ENCODE measurements at places on chromosomes 1 and 21.

DNA sequence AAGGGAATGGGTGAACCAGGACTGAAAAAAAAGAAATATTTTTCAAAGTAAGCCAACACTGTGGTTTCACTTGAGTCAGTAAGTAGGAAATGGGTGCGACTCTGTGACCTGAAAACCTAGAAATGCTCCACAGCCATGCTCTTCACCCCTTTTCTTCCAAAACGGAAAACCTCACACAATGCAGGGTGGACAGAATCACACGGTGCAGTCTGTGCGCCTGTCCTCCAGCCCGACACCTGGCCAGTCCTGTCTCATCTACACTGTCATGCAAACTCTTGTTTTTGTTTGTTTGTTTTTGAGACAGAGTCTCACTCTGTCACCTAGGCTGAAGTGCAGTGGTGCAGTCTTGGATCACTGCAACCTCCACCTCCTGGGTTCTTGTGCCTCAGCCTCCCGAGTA lies 53.3 kb downstream of the B3GALT5 start:
- DNase-seq = no peak

DNA sequence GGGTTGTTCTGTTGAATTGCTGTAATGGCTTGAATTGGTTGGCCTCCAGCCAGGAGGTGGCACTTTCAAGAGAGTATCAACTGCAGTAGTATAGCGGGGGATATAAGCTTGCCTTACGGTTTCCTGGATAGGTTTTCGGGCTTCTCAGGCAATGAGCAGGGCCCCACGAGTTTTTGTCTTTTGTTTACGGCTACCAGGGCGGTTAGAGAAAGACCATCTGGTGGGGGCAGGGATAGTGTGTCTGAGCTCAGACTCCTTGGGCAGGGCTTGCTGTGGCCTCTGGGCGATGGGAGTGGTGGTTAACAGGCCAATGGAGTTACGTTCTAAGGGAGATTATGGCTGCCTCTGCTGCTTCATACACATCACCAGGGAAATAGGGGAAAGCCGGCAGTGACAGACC lies 62.8 kb downstream of the DTL start:
- DNase-seq = no peak

DNA sequence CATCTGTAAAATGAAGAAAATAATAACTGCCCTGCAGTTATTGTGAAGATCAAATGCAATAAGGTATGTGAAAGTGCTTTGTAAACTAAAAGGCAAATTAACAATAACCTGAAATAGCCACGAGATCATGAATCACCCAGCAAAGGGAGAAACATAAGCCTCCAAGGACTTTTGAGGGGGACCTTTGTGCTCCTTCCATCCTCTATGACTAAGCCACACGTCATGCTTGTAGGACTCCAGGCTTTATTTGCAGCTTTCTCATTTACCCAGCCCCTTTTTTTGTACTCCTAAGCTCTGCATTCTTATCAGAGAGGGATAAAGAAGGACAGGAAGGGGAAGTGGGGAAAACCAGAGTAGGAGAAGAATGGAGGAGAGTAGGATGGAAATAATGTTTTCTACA lies 115.1 kb downstream of the PROX1 start:
- no peak for DNase-seq

GRCh38 chr1:203519053-203519840 lies 25.3 kb downstream of the OPTC start:
- no peak for DNase-seq

DNA sequence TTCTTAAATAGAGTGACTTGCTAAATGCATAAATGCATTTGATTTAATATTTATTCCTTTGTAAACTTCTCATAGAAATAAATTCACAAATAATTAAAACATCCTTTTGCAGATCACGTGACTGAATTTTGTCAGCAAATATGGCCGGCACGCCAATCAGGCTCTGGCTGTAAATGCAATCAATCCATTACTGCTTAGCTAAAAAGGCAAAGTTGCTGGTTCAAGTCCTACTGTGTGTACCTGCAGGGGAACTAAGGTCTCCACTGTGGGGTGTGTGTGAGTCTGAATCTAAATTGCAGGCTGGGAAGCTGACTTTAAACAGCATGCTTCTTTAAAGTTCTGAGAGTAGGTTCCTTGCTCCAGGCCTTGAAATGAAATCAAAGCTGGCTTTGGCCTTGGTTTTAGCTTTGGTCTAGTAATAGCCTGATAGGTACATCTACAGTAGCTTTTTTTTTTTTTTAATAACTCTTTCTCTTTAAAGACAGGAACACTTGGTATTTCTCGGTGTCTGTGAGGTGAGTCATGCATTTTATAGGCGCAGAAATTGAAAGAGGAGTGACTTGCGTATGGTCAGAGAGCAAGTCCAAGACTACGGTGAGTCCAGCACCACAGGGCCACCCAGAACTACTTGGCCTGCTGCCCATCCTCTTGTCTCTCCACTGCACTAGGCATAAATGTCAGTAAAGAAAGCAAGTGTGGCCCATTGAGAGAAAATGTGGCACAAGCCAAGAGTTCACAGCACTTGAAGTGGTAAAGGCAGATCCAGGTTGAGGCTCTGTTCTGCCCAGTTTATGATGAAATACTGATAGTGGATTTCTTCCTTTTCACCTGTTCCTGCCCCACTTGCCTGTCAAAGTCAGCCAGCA lies 36.2 kb upstream of the LYST start:
- no peak for DNase-seq

- DNase-seq = no peak
Measured at GRCh38 chr1:98651116-98651632, 10.3 kb upstream of the SNX7 start.

GRCh38 chr1:197738927-197739326 lies 36.4 kb downstream of the DENND1B start:
- DNase-seq = no peak

DNA sequence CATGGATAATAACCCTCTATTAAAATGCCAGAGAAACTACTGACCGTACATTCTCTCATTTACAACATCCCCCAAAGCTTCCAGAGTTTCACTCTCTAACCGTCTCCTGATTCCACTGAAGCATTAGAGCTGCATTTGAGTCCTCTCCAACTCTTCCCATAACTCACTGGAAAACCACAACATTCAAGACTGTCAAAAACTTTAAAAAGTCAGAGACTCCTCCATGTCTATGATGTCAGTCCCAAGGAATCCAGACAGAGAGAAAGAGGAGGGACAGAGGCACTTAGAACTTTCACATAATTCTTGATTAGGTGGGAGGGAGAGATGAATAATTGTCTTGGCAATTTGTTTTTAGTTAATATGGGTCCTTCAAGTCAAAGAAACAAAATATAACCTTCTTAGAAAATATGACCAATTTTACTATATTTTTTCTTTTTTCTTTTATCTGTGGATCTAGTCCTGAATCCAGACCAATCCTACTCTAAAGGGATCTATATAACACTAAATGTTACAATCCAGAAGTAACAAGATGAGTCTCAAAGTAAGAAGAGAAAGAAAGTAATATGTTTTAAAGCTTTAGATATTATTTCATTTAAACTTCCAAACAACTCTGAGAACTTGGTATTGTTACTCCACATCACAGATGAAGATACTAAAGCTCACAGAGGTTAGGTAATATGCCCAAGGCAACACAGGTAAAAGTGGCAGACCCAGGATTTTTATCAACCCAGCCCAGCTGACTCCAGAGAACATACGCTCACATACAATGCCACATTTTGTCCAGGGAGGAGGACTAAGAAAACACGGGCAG lies 23.8 kb downstream of the OTUD7B start:
- no peak for DNase-seq

DNA sequence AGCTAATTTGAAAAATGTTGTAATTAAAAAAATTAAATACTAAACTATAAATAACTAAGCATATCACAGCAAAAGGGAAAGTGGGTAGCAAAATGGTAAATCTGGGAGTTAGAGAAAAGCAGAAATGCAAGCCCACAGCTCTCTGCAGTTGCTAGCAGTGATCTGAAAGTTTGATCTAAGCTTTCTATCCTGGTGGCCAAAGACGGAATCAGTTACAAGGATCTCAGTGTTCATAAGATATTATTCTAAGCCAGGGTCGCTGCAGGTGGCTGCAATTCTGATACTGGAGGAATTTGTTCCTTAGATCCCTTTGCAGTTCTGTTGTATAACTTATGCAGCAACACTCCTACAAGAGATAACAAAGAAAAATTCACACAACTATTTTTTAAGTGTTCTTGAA lies 363.7 kb downstream of the SETD4 start:
- DNase-seq = no peak

DNA sequence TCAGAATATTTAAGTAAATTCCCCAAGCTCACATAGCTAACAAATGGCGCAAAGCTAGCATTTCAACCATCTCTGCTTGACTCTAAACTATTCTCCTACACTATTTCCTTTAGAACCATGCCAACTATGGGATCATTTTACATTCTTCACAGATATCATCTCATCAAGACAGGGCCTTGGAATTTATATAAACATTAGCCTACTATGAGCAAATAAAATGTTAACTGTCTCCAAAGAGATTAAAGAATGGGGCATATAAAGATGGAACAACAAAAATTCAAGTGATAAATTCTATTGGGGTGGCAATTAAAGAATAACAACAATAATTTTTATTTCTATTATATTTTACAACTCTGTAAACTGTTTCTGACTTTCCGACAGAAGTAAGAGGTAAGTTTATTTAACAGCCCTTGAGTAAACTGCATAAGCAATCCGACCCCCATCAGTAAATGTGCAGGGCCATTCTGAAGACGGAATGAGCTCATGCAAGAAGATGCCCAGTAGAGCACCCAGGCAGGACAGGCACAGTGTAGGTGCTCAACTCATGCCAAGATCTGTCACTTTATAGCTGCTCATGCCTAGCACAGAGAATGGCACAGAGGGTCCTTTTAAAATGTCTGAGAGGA lies 261.9 kb downstream of the VAV3 start:
- no peak for DNase-seq

DNA sequence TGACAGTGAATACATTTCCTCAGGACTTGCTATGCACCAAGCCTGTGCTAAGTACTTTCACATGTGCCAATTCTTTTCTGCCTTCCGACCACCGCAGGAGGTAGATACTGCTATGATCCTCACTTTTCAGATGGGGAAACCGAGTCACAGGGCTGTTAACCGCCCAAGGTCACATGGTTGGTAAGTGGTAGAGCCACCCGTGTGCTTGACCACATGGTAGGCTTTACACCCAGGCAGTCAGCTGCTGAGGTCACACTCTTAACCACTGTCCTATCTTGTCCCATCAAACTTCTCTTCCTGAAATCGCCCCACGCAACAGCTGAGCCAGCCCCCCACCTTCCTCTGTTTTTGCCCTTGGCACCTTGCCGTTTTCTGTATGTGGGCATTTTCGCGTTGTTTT lies 31.0 kb upstream of the SDHB start:
- no peak for DNase-seq

DNA sequence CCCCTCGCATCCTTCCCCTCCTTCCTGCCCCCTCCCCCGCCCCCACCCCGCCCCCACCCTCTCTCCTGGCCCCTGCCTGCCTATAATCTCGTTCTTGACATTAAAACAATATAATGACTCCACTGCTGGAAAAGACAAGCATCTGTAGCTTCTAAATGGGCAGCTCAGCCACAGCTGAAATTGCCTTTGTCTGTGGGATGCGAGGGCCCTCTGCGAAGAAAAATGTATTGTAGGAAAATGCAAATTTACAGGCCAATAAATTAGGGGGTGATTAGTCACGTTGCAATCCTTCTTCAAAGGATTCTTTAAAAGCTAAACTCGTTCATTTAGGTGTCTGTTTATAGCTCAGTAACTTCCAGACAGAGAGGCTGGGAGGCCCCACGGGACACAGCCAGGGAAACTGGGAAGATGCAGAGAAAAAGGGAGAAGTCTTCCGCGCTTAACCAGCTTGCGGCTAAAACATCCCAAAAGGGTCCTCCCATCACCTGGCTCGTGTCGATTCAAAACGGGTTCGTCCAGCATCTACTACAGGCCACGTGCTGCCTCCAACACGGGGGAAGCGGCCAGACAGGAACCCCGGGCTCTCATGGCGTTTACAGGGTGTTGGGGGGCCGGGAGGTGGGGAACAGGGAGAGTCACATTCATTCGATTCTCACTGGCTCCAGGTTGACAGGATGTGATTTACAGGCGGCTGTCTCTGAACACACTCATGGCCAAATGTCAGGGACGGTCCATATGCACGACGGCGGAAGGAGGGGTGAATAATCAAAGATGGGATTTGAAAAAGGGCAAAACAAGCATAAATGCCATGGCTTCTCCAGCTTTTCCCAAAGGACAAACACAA lies 100.5 kb upstream of the ZBTB40 start:
- no peak for DNase-seq

- no peak for DNase-seq
Measured at GRCh38 chr1:162535501-162535900, 26.0 kb upstream of the UAP1 start.

DNA sequence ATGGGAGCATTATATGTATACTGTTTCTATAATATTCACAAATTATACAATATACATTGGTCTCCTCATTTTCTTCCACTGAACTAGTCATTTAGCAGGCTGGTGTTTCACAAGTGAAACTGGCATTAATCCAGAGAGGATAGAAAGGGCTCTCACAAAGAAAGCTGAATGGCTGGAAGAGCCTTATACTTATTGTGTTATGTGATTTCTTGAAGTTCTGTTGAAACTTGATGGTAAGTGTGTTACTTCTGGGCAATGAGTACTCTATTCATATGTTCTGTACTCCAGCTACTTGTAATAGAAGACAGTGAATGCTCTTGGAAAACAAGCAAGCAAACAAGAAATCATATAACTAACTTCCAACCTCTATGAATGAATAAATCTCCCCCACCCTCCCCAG lies 14.9 kb downstream of the STX12 start:
- DNase-seq = no peak

GRCh38 chr1:9724706-9725476 lies 73.4 kb downstream of the PIK3CD start:
- peak; percentile 44 for DNase-seq

GRCh38 chr1:79310609-79311008 lies 304.1 kb upstream of the ADGRL4 start:
- DNase-seq = no peak

GRCh38 chr21:17671733-17672132 lies 59.0 kb upstream of the BTG3 start:
- DNase-seq = no peak

- no peak for DNase-seq
Measured at GRCh38 chr21:15289896-15290841, 225.4 kb upstream of the NRIP1 start.

- no peak for DNase-seq
Measured at GRCh38 chr21:38784458-38785266, 21.1 kb upstream of the ETS2 start.

GRCh38 chr1:26560403-26560780 lies 30.8 kb downstream of the RPS6KA1 start:
- no peak for DNase-seq

GRCh38 chr1:41484402-41485241 lies at the start of gene EDN2:
TSS of gene EDN2 (minus strand) at chr1:41484683. CDS start at chr1:41484601, 82 bp downstream.
- DNase-seq = no peak

Measured in KG1 (cell line).